ENCODE measurements at places on chromosomes 4 and X. TPM values are rescaled to one million over a fixed set of nuclear protein-coding genes. Genes with fewer than 3 reads are reported as not detected.

Gene CLDN34
- total RNA-seq: 0.35 TPM

Gene XK
- total RNA-seq: not detected

Gene NOX1
- total RNA-seq: not detected

Gene KDR
- total RNA-seq: 496 TPM

Gene DRD5
- total RNA-seq: not detected

Gene ANXA10
- 0.82 TPM for total RNA-seq

Gene GPR173
- total RNA-seq: 2.4 TPM

Gene GIMD1
- total RNA-seq: not detected

Gene KLHL4
- 13.9 TPM for total RNA-seq

Gene CYLC1
- total RNA-seq: not detected

Gene DUSP21
- total RNA-seq: not detected

Gene PDGFC
- total RNA-seq: 13.7 TPM

DNA sequence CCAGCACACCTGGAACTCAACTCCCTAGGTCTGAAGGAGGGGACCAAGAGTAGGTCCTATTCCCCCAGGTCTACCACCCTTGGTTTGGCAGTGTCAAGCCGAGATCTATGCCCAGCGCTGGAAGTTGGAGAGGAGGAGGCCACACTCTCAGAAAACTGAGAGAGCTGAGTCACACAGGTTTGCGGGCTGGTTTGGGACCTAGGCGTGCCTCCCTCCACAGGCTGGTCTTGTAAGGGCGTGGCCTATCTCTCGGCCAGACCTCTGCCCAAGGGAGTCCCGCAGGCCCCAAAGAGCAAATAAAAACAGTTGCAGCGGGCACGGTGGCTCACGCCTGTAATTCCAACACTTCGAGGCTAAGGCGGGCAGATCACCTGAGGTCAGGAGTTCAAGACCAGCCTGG, 52.9 kb upstream of the INTU start:
- no peak for DNase-seq

DNA sequence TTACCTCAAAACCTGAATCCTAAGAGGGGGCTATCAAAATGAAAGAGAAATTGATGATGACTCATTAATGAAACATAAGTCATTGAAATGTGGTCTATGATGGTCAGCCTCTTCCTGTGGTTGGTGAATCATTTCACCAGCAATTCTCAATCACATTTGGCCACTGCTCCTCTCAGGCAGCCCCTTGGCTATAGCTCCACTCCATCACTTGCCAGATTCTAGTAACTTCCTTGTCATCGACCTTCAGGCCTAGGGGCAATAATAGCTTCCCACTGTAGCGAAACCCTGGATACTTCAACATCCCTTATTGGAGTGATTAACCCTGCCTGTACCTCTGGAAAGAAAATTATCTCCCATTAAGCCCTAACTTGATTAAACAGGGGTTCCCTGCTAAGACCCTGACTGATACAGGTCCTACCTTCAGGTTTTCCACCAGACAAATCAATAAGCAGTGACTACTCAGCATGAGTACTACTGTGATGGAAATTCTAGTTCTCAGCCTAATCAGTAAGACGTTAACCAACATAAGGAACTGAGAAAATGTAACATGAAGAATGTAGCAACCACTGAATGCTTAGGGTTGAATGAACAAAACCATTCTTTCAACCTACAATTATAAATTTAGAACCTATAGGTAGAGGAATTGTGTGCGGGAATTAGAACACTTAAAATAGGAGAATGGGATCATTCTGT, 30.4 kb downstream of the ADH7 start:
- no peak for DNase-seq

GRCh38 chrX:45758738-45759397, 558.2 kb upstream of the DIPK2B start:
- no peak for DNase-seq

- no peak for DNase-seq
Observed at GRCh38 chr4:22237846-22238494, 277.9 kb downstream of the ADGRA3 start.

- DNase-seq: no peak
Observed at GRCh38 chrX:39900777-39901170, 197.0 kb downstream of the BCOR start.

GRCh38 chrX:40099055-40099958, 1.5 kb upstream of the BCOR start:
- no peak for DNase-seq

DNA sequence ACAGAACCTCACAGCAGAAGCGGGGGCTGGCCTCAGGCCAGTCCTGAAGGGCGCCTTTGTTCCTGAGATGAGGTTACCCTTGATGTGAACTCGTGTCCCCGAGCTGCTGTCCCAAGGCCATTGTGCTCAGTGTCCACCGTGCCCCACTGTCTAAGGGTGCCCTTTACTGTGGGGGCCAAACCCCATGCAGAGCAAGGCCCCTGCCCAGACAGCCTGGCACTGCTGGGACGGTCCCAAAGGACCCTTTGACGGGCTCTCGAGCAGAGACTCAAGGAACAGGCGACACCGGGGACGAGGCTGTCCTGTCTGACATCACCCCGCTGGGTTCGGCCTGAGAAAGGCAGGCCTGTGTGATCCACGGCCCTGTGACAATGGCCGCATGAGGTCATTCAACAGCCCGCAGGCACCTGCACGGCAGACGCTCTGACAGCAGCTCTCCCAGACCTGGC, 100.6 kb downstream of the ABLIM2 start:
- no peak for DNase-seq

DNA sequence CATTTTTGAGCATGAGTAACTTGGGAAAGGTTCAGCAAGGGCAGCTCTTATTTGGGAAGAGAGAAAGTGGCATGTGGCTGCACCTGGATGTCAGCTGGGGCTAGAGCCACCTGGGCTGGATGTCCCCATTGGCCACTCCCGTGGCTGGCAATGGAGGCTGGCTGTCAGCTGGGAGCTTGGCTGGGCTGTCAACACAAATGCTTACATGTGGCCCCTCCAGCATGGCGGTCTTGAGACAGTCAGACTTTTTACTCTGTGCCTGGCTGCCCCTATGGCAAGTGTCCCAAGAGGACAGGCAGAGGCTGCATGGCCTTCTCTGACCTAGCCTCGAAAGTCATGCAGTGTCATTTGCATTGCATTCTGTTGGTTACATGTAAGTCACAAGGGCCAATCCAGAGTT, 99.6 kb downstream of the FAM53A start:
- no peak for DNase-seq

DNA sequence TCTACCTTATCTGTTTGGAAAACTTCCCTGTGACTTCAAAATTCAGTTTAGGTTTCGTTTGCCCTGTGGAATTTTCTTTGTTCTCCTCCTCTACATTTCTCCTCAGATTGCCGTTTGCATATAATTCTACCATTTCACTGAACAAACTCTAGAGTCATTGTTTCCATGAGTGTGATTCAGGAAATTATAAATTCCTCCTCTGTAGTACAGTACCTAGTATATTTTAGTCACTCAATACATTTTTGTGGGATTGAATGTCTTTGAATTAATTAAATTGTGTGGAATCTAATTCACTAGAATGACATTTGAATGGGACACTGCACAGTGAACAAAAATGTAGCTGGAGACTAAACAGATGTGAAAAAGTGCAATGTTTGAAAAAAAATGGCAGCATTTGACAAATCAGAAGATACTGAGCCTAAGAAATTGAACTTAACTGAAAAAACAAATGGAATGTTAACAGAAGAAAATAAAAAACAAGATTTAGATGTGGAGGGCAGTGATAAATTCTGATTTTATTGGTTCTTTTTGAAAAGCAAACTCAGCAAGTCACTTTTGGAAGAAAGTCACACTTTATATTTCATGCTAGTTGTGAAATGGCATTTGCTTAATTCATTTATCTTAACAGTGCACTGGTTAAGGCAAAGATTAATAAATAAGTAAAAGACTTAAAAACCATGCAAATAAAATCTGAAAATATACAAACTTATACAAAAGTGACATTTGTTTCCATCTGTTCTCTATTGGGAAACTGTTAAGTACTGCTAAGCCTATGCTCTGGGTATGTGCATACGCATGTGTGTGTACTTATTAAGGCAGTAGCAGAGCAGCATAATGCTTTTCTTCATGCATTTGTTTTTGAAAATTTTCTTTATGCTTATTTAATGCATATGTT, 512.3 kb downstream of the FAT4 start:
- peak; percentile 10 for DNase-seq

- DNase-seq: no peak
Observed at GRCh38 chr4:141713185-141713584, 76.8 kb downstream of the IL15 start.

GRCh38 chr4:142846729-142847596, 862 bp upstream of the INPP4B start:
- DNase-seq: no peak

- no peak for DNase-seq
Observed at GRCh38 chr4:146049802-146050201, 111.2 kb upstream of the ZNF827 start.

GRCh38 chr4:102338405-102338804, 6.9 kb downstream of the SLC39A8 start:
- DNase-seq: no peak

DNA sequence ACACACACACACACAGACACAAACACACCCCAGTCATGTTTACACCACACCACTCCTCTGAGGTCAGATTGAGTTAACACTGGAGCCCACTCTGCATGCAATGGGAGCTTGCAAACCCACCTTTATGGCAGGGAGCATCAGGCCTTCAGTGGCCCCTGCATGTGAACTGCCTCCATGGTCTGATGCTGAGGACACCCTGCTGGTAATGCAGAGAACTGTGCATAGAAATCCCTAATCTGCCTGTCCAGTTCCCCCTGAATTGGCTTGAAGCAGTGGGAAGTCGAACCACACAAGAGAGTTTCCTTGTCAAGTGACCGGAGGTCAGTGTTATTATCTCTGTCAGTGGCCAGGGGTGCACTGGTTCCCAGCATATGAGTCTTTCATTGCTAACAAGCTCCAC, 59.8 kb downstream of the ANOS1 start:
- no peak for DNase-seq

DNA sequence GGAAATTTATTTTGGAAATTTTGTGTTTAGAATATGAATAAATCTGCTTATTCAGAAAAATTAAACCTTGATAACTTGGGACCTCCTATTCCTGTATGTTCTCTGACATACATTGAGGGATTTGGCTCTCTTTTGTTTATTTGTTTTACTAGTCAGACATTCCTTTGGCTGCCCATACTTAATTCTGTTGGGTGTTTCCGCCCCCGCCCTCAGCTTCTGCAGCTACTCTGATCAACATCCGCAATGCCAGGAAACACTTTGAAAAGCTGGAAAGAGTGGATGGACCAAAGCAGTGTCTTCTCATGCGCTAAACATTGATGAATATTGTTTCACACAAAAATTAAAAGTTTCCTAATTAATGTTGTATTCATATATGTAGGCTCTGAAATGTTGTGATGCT, 40.5 kb downstream of the RRAGB start:
- DNase-seq: peak; percentile 4

DNA sequence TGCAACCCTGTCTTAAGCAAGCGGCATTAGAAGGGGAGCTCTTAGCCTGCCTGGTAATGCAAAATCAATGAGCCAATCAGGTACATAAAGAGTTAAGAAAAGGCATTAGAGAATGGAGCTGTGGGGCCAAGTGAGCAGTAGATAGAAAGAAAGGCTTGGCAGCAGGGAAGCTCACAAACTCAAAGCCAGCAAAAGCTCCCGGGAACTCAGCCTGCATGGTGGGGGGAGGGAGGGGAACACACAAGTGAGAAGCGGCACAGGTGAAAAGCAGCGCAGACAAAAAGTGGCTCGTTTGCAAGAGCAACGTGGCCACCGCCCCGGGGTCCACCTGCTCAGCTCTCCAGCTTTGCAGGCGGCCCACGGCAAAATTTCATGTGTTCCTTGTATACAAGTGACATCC, 818.5 kb downstream of the FAM133A start:
- DNase-seq: no peak

- no peak for DNase-seq
Observed at GRCh38 chr4:57612279-57612678, 502.1 kb upstream of the IGFBP7 start.

- DNase-seq: no peak
Observed at GRCh38 chr4:117835566-117835965, 198.7 kb upstream of the NDST3 start.

- DNase-seq: no peak
Observed at GRCh38 chr4:125594056-125594602, 279.4 kb downstream of the FAT4 start.

DNA sequence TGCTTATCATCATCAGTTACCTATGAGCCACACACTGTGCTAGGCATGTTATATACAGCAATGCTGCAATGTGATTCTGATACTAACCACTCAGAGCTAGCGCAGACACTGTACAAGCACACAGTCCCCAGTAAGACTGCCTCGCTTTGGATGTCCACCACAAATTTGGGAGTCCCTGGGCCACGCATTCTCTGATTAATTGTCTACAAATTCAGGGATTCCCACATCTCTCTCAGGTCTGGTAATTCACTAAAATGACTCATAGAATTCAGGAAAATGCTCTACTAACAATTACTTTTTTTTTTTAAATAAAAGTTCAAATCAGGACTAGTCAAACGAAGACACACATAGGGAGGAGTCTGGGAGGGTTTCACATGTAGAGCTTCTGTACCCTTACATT, 652.1 kb upstream of the AADAT start:
- no peak for DNase-seq

GRCh38 chr4:105710678-105711077, 2.1 kb downstream of the GSTCD start:
- DNase-seq: no peak

GRCh38 chrX:2610246-2611170, 80.6 kb upstream of the CD99 start:
- no peak for DNase-seq

DNA sequence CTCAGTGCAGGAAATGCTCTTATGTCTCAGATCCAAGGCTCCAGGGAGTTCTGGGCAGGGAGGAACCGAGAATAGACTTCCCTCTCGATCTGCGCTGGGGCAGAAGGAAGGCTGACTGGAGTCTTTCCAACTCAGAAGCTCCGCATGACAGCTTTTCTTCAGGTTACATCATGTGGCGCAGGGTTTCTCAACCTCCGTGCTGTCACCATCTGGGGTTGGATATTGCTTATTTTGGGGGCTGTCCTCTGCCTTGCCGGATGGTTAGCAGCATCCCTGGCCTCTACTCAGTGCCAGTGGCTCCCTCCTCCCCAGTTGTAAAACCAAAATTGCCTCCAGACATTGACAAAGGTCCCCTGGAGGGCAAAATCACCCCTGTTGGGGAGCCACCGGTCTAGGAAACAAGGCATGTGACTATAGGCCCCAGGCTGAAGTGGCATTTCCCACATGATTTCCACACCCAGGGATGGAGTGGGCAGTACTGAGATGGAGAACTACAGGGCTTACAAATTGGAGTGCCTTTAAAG, 21.4 kb downstream of the REELD1 start:
- no peak for DNase-seq

- no peak for DNase-seq
Observed at GRCh38 chr4:128707864-128708263, 101.6 kb upstream of the JADE1 start.

GRCh38 chrX:129145840-129146272, 377.4 kb downstream of the SMARCA1 start:
- DNase-seq: no peak
